ENCODE measurements at places on chromosomes 3 and 15. TPM values are rescaled to one million over a fixed set of nuclear protein-coding genes. Genes with fewer than 3 reads are reported as not detected.
A peak's percentile ranks its signal among the peaks of the same experiment; 100 is the strongest.

Gene KBTBD13
- not detected for total RNA-seq

GRCh38 chr15:81507831-81508230 is 133.8 kb upstream of the TMC3 start:
- H3K27ac ChIP-seq, result no peak overlapping the region
- H3K27me3 ChIP-seq, result peaks cover 10% of the 10 kb centered on the region
- H3K36me3 ChIP-seq, result no peaks in the 10 kb centered on the region
- no peaks in the 10 kb centered on the region for H3K4me1 ChIP-seq

Gene IMPG2
- total RNA-seq, result 0.10 TPM

GRCh38 chr3:32420126-32421038 is 28.7 kb downstream of the CMTM7 start:
- peaks cover 89% of the 10 kb centered on the region for H3K4me1 ChIP-seq
- no peaks in the 10 kb centered on the region for H3K27me3 ChIP-seq
- H3K36me3 ChIP-seq, result peaks cover 3% of the 10 kb centered on the region

Gene PLSCR4
- not detected for total RNA-seq

Gene MUC4
- total RNA-seq, result 0.15 TPM

DNA sequence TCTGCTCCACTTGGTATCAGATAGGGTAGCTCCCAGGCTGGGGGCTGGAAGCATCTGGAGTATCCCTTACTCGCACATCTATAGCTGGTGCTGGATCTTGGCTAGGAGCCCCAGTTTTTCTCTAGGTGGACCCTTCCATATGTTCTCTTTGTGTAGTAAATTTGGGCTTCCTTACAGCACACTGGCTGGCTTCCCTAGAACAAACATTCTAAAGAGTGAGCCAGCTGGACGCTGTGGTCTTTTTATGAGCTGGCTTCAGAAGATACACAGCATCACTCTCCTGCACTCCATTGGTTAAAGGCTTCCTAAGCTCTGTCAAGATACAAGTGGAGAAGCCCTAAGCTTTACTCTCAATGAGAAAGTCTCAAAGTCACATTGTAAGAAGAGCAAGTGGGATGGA is 322.1 kb downstream of the WDR72 start:
- H3K4me3 ChIP-seq, result no peak overlapping the region
- H3K27me3 ChIP-seq, result no peaks in the 10 kb centered on the region
- no peaks in the 10 kb centered on the region for H3K4me1 ChIP-seq

Gene PHC3
- 38.7 TPM for total RNA-seq

- H3K27ac ChIP-seq, result no peak overlapping the region
- no peak overlapping the region for H3K4me3 ChIP-seq
- no peaks in the 10 kb centered on the region for H3K36me3 ChIP-seq
- DNase-seq, result no peak
- no peaks in the 10 kb centered on the region for H3K4me1 ChIP-seq
Observed at GRCh38 chr3:118760585-118761290, 273.9 kb downstream of the IGSF11 start.

DNA sequence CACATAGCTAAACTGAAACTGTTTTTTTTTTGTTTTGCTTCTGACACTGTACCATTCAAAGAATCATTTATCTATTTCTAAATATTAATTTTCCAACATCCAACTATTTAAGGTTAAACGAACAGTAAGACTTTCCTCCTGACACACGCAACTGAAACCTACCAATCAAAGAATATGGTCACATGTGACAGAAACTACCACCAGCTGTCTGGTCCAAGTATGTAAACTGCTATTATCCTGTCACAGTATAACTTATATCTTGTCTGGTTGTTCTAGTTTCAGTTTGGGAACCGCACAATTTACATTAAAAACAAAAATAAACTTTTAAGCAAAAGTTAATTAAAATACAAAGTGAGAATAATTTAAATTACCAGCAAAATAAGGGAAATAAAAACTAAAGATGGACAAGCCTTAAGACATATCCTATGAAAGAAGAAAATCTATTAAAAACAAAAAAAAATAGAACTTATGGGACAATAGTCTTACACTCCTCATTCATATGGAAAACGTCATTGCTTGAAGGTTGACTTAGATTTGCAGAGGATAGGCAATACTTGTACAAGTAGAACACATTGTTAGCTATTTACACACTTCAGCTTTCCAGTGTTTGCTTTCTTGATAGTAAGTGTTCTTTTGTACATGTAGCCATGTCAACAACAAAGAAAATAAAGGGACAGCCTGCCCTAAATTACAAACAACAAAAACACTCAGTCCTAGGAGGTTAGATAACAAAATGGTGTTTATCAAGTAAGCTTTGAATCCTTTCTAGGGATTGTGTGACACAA is 26.8 kb upstream of the CHRM5 start:
- H3K27ac ChIP-seq, result no peak overlapping the region
- no peaks in the 10 kb centered on the region for H3K4me1 ChIP-seq
- H3K4me3 ChIP-seq, result no peak overlapping the region
- H3K36me3 ChIP-seq, result no peaks in the 10 kb centered on the region
- DNase-seq, result no peak

DNA sequence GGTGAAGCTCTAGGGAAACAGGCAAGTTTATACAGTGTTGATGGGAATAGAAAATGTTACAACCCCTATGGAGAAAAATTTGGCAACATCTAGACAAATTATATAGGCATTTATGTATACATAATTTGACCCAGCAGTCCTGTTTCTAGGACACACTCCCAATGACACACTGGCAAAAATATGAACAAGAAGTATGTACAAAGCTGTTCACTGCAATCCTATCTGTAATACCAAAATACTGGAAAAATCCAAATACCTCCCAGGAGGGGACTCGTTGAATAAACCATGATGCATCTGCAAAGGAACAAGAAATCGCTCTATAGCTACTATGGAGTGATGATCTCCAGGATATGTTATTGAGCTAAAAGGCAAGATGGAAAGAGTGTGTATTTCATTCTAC is 8.5 kb downstream of the BFSP2 start:
- H3K27me3 ChIP-seq, result peaks cover 3% of the 10 kb centered on the region
- H3K27ac ChIP-seq, result no peak overlapping the region
- no peak for DNase-seq
- H3K4me1 ChIP-seq, result peaks cover 3% of the 10 kb centered on the region

Gene FBXW12
- not detected for total RNA-seq

DNA sequence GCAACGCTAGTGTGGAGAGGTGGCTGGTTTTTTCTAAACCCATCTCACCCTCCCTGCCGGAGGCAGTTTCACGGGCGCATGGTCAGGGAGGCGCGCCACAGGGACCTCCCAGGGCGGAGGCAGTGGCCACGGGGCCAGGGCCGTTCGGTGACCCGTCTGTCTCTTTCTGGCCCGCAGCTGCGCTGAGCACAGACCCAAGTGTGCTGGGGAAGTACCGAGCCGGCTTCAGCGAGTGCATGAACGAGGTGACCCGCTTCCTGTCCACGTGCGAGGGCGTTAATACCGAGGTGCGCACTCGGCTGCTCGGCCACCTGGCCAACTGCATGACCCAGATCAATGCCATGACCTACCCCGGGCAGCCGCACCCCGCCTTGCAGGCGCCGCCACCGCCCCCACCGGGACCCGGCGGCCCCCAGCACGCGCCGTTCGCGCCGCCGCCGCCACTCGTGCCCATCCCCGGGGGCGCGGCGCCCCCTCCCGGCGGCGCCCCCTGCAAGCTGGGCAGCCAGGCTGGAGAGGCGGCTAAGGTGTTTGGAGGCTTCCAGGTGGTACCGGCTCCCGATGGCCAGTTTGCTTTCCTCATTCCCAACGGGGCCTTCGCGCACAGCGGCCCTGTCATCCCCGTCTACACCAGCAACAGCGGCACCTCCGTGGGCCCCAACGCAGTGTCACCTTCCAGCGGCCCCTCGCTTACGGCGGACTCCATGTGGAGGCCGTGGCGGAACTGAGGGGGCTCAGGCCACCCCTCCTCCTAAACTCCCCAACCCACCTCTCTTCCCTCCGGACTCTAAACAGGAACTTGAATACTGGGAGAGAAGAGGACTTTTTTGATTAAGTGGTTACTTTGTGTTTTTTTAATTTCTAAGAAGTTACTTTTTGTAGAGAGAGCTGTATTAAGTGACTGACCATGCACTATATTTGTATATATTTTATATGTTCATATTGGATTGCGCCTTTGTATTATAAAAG is 1.8 kb downstream of the HES1 start:
- DNase-seq, result peak; percentile 65
- H3K4me1 ChIP-seq, result peaks cover 39% of the 10 kb centered on the region
- peak overlapping the region; percentile 74 for H3K4me3 ChIP-seq
- peaks cover 1% of the 10 kb centered on the region for H3K36me3 ChIP-seq
- H3K27me3 ChIP-seq, result peaks cover 52% of the 10 kb centered on the region
- no peak overlapping the region for H3K27ac ChIP-seq

Gene COMMD4
- total RNA-seq, result 83.3 TPM

GRCh38 chr3:45677033-45677446 is 12.2 kb upstream of the SACM1L start:
- DNase-seq, result peak; percentile 74
- peak overlapping the region; percentile 93 for H3K27ac ChIP-seq
- H3K36me3 ChIP-seq, result peaks cover 23% of the 10 kb centered on the region
- peak overlapping the region; percentile 67 for H3K4me3 ChIP-seq

DNA sequence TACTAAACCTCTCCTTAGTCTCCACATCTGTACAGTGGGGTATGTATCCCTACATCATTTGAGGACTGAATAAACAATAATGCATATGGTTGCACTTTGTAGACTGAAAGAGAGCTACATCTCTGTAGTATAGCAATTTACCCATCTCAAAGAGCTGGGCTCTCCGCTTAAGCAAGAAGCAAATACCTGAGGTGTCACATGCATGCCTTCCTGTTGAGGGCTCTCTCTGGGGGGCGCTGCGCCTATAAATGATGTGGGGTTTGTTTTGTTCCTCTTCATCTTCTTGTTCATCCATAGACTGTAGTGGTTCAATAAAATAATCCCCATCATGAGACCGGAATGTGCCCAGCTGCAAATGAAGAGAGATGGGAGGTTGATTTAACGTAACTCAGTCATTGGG is 6.8 kb downstream of the ADAMTS9 start:
- H3K4me1 ChIP-seq, result no peaks in the 10 kb centered on the region
- no peak overlapping the region for H3K27ac ChIP-seq
- H3K4me3 ChIP-seq, result no peak overlapping the region
- peaks cover 20% of the 10 kb centered on the region for H3K27me3 ChIP-seq
- no peaks in the 10 kb centered on the region for H3K36me3 ChIP-seq
- DNase-seq, result no peak

Gene SYNPR
- not detected for total RNA-seq

DNA sequence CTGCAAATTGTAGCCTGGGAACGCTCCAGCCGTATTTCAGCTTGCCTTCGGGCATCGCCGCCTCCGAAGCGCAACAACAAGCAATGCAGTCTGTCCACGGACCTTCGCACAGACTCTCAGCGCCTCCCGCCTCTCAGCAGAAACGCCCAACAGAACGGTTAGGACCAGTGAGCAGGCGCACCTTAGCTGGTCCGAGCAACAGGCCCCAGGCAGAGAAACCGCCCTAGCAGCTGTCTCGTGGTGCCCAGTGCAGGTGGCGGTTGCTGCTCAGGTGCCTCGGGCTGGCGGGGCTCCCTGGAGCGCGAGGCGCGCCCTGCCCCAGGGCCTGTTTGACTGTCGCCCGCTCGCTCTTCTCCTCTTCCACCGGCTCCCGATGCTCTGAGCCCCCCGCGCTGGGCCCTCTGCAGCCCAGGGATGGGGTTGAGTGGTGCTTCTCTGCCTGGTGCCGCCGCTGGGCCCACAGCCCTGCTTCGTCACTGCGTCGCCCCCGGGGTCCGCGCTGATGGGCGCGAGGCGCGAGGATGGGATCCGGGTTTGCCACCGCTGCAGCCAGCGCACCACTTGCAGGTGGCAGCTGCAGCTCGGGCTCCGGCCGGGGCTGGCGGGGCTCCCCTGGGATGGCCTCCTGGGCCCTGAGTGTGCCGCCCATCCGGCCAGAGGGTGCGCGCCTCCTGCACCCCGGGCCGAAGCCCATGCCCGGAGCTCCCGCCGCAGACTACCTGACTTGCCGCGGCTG is 268.4 kb upstream of the FRG2C start:
- H3K27ac ChIP-seq, result no peak overlapping the region
- H3K4me1 ChIP-seq, result no peaks in the 10 kb centered on the region
- no peak overlapping the region for H3K4me3 ChIP-seq
- DNase-seq, result no peak
- no peaks in the 10 kb centered on the region for H3K36me3 ChIP-seq
- peaks cover 8% of the 10 kb centered on the region for H3K27me3 ChIP-seq

GRCh38 chr3:16606398-16606797 is 1.2 kb upstream of the DAZL start:
- H3K4me1 ChIP-seq, result peaks cover 7% of the 10 kb centered on the region
- H3K27me3 ChIP-seq, result peaks cover 2% of the 10 kb centered on the region
- no peak overlapping the region for H3K4me3 ChIP-seq
- no peaks in the 10 kb centered on the region for H3K36me3 ChIP-seq
- DNase-seq, result no peak

- no peaks in the 10 kb centered on the region for H3K4me1 ChIP-seq
- H3K27ac ChIP-seq, result no peak overlapping the region
- no peaks in the 10 kb centered on the region for H3K36me3 ChIP-seq
- DNase-seq, result no peak
- H3K4me3 ChIP-seq, result no peak overlapping the region
- H3K27me3 ChIP-seq, result no peaks in the 10 kb centered on the region
Observed at GRCh38 chr3:145767909-145768308, 393.1 kb downstream of the PLOD2 start.

DNA sequence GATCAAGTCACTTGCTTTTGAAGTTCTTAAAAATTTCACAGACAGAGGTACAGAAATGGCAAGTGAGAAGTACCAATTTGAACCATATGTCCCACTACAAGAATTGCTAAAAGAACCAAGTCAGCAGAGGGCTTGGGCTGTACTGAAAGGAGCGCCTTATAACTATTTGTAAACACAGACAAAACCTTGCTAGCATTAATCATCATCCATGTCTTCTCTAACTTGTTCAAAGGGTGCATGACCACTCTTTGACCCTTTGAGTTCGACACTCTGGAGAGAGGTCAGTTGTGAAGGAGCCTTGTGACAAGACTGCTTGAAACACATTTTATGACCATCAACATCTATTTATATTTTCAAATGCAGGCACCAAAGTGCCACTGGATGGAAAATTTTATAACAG is 191.7 kb downstream of the PDZRN3 start:
- peaks cover 1% of the 10 kb centered on the region for H3K27me3 ChIP-seq
- no peaks in the 10 kb centered on the region for H3K36me3 ChIP-seq
- no peak overlapping the region for H3K4me3 ChIP-seq
- no peaks in the 10 kb centered on the region for H3K4me1 ChIP-seq

GRCh38 chr3:108669208-108669607 is 79.7 kb downstream of the DZIP3 start:
- peaks cover 11% of the 10 kb centered on the region for H3K4me1 ChIP-seq
- H3K4me3 ChIP-seq, result no peak overlapping the region
- no peak for DNase-seq

DNA sequence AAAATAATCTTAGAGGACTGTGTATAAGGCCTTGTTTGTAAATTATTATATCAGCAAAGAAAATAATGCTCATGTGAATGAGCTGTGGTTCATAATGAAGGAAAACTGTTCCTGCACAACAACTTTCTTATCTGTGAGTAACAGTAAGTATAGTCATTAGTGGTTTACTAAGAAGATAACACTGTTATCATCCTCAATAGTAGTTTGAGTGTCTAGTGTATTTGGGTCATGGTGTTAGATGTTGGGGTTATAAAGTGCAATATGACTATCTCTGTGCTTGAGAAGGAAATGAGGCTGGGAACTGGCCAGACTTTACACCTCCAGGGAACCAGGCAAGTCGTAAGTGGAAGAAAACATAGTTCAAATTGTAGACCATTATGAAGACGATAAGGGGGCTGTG is 15.6 kb downstream of the VPS8 start:
- H3K27ac ChIP-seq, result no peak overlapping the region
- H3K4me3 ChIP-seq, result no peak overlapping the region
- DNase-seq, result no peak

Measured in activated CD4-positive, alpha-beta memory T cell treated with anti-CD3 and anti-CD28 coated beads for 36 hours (primary cell).